Stimulated activated CD8-positive, alpha-beta memory T cell treated with anti-CD3 and anti-CD28 coated beads, Interleukin-4, amount 100 ng/mL, for 48 hours (primary cell): ENCODE measurements at places on chromosomes 2 and 18.
A peak's percentile ranks its signal among the peaks of the same experiment; 100 is the strongest.

DNA sequence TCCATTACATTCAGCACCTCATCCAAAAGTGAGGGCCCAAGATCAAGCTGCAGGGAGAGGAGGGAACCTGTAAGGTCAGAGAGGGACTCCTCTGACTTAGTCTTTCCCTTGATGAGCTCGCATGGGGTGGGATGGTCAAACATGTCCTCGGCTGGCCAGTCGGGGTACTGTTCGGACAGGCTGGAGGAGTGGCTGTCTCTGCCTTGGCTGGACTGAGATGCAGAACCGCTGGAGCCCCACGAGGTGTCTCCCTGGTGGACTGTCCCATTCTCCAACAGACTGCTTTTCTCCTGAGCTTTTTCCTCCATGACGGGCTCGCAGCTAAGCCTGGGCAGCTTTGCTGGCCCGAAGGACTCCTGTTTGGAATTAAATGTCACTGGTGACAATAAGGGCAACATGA, 25.6 kb downstream of the CDC42EP3 start:
- DNase-seq = no peak

DNA sequence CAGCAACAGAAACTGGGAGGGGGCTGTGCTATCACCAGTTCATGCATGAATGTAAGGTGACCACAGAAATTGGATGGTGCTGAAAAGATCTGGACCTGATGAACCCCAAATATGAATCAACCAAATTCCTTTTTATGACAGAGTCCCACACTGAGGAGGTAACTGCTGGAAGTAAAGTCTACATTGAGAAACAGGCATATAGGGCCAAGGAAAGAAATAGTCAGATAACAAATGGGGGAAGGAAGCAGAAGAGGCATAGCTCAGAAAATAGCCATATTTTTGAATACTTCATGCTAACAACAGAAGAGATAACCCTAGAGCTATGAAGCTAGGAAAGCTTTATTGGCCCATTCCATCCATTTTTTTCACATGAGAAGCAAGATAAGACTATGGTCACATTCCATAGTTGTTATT, 25.8 kb downstream of the ZC3H6 start:
- no peak for DNase-seq

- no peak for DNase-seq
Observed at GRCh38 chr2:218806346-218806978, 24.5 kb downstream of the CYP27A1 start.

DNA sequence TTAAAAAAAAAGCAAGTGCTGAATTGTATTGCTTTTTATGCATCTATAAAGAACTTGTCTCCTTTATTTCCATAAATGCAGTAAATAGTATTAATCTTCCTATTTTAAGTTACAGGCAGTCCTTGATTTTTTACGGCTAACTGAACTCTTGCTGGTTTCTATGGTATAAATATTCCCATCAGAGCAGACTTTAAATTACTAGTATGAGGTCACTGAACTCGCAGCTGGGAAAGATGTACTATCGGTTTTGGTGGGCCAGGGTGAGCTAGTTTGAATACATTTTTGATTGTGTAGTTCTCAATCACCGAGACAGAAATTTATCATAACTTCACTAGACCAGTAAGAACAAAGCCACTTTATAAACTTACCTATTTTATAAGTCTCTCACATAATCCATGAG, 20.9 kb upstream of the KDSR start:
- DNase-seq = no peak

GRCh38 chr18:35029770-35030169, 11.4 kb upstream of the MAPRE2 start:
- no peak for DNase-seq

DNA sequence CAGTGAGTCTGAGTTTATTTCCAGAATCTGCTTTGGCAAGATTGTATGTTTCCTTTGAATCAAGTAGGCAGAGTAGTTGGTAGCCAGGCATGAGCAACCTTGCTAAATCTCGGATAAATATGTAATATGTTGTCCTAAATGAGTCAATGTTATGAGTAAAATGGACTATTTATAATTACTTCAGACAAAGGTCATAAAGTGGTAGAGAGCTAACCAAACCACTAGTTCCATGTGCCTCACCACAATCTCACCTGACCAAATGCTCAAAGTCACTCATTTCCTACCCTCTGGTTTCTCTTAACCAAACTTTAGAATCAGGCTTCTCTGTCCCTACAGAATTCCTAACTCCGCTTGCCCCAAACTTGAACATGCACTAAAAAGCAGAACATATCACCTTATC, 261.2 kb upstream of the FSIP2 start:
- DNase-seq = no peak

DNA sequence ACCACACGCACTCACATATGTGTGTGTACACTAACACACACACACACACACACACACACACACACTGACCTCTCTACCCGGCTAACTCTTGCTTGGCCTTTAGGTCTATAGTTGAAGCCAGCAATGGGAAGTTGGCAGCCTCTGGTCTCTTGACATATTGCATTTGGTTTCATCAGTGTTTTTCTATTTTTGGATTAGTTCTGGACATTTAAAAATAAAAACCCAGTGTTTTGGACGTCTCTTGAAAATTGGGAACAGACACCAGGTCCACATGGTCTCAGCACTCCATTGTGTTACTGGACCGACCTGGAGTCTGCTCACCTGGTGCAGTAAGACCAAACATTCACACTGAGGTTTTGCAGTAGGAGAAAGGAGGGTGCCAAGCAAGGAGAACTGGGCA, 50.4 kb upstream of the AFF3 start:
- DNase-seq = no peak

DNA sequence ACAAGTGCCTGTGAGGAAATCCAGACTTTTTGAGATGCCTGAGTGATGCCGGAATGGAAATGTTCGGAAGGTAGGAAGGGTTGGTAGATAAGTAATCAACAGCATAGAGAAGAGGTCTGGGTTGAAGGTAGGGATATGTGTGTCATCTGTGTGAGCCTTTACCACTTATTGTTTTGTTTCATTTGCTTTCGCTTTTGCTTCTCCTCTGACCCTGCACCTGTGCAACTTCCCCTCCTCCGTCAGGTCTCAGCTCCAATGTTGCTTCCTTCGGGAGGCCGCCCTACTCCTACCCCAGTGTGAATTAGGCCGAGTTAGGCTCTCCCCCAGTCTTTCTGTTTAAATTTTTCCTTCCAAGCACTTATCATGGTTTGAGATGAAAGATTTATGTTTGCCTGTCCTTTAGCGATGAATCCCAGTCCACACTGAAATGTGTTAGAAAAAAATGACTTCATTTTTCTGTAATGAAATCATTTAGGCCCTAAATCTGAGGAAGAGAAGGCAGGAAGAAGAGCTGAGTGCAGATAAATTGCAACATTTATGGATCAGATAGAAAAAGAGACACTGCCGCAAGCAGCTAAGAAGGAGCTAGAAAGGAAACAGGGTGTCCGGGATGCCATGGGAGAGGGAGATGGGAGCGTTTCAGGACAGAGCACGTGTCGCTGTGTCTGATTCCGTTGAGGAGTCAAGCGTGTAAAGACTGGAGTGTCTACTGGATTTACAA, 139.6 kb upstream of the PELI1 start:
- DNase-seq = no peak

- no peak for DNase-seq
Observed at GRCh38 chr2:239727182-239727775, 297.9 kb downstream of the NDUFA10 start.

- no peak for DNase-seq
Observed at GRCh38 chr2:128809259-128809636, 490.6 kb upstream of the HS6ST1 start.

DNA sequence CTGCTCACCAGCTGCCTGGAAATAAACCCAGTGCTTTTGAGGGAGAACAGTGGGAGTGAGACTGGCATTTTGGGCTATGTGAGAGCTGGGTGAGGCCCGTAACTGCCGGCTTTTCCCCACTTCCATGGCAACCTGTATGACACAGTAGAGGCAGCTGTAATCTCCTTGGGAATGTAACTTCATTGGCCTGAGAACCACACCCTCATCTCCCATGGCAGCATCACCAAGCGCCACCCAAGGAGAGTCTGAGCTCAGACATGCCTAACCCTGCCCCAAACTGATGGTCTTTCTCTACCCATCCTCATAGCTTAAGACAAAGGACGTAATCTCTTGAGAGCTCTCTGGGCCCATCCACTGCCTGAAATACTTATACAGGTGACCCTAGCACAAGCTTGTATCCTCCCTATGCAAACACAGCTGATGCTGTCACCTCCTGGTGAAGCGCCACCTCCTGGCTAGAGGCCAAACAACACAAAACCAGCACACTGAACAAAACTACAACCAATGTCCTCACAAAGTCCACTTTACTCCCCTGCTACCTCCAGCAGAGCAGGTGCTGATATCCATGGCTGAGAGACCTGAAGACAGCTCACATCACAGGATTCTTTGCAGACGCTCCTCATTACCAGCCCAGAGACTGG, 763.4 kb upstream of the NRXN1 start:
- DNase-seq = peak; percentile 26

DNA sequence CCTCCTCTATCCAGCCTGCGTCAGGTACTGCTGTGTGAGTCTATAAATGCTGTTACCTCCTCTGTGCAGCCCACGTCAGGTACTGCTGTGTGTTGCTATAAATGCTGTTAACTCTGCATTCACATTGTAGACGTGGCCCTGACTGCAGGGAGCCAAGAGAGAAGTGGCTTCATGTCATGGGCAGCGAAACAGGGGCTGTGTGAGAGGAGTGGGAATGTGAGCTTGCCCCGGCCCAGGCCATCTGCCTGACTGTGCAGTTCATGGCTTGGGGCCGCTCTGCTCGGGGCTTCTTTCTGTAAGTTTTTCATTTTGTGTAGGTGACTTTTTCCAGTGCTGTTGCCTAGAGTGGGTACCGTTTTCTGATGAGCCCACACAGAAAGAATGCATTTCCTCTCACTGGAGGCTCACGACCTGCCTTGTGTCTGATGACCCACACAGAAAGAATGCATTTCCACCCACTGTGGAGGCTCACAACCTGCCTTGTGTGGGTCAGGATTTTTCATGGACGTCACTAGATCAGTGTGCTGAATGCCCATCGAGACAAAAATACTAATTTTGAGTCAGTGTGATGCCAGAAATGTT, 104.5 kb downstream of the SNTG2 start:
- DNase-seq = no peak

DNA sequence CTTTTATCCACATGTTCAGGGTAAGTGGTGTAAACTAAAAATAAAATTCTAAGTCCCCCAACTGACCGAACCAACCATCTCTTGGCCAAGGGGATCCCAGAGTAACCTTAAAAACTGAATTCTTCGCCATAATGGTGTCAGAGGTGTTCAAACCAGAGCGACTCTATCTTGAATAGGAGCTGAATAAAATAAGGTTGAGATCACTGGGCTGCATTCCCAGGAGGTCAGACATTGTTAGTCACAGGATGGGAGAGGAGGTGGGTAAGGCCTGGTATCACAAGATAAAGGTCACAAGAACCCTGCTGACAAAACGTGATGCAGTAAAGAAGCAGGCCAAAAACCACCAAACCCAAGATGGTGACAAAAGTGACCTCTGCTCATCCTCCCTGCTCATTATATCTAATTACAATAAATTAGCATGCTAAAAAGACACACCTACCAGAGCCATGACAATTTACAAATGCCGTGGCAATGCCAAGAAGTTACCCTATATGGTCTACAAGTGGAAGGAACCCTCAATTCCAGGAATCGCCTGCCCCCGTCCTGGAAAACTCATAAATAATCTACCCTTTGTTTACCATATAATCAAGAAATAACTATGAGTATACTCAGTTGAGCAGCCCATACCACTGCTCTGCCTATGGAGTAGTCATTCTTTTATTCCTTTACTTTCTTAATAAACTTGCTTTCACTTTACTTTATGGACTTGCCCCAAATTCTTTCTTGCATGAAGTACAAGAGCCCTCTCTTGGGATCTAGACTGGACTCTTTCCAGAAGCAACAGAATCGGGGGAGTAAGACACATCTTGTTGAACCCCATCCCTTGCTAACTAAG, 302.4 kb downstream of the STK39 start:
- no peak for DNase-seq

GRCh38 chr2:224211181-224211480, 172.0 kb upstream of the SERPINE2 start:
- no peak for DNase-seq

- DNase-seq = no peak
Observed at GRCh38 chr2:138948070-138948539, 167.9 kb upstream of the NXPH2 start.

GRCh38 chr2:175282300-175282699, 100.8 kb upstream of the ATP5MC3 start:
- no peak for DNase-seq

GRCh38 chr2:100742277-100743254, 77.4 kb upstream of the NPAS2 start:
- DNase-seq = no peak
